AG08396 (cell line): ENCODE measurements at places on chromosomes 6 and 20.

DNA sequence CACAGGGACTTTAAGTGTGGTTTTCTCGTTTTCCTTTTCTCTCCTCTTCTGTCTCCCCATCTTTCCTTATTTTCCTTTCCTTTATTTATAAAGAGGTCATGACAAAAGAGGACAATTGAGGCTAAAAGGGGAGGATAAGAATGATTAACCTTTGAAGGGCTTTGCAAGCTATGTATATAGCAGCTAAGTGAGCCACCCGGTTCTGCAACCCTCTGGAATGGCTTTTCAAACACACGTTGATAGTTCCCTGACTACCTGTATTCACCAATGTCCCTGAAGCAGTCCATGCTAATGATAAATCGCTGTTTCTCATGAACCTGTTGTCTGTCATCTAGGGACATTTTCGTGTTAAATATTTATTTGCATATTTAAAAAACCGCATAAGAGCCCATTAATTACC lies 124.4 kb upstream of the RALGAPA2 start:
- DNase-seq, result no peak

DNA sequence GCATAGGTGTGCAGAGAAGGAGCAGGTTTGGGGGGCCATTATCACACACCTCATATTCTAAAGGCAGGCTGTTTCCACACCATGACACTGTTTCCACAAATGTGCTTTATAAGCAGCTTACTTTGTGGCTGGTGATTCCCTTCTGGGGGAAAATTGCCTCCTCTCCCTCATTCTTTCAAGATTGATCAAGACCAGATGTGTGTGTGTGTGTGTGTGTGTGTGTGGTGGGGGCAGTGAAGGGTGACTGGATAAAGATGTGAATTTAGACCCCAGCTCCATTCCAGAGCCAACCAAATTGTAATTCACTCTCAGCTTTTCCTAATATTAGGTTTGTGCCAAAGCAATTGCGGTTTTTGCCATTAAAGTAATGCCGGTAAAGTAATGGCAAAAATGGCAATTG lies 45.6 kb downstream of the EDN3 start:
- no peak for DNase-seq

DNA sequence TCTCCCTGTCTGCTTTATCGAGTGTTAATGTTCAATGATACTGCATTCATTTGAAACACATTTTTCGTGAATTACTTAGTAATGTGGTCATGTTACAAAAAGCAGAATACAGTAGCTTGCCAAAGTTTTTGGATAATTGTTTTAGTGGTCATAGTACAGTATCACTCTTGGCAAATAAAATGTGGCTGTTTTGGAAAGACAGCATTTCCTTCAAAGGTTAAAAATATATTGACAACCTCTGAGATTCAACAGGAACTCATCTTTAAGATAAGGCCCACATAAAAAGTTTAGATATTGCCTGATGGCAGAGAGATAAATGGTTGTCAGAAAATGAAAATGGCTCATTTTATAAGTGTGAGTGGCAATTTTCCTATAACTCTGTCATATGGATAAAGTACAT lies 297.7 kb upstream of the MAN1A1 start:
- DNase-seq, result no peak

DNA sequence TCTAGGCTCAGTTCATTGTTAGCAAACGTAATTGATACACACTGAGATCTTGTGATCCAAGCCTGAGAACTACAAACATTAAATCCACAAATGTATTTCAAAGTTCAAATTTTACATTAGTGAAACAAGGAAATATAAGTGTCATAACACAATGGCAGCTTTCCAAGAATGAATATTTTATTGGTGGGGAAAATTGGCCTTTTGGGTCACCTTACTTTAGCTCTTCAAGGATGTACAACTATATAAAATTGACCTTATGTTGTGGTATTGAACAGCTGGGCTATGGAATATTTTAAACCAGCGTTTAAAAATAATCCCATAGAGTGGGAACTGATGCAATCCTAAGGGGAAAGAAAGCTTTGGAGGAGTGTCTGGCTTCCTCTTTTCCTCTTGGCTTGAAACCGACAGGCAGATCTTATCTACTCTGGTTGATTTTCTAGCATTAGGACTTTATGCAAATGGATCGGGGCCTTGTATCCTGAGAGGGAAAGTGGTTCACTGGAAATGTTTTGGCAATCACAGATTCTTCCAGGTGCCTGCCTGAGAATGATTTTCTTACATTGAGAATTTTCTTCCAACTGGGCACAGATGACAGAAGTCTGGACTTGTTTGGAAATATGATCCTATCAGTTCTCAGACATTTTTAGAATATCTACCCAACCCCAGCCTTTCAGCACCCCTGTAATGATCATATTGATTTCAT lies 184.8 kb upstream of the ECI2 start:
- no peak for DNase-seq

GRCh38 chr6:56909115-56909907 lies 45.6 kb upstream of the BEND6 start:
- no peak for DNase-seq

DNA sequence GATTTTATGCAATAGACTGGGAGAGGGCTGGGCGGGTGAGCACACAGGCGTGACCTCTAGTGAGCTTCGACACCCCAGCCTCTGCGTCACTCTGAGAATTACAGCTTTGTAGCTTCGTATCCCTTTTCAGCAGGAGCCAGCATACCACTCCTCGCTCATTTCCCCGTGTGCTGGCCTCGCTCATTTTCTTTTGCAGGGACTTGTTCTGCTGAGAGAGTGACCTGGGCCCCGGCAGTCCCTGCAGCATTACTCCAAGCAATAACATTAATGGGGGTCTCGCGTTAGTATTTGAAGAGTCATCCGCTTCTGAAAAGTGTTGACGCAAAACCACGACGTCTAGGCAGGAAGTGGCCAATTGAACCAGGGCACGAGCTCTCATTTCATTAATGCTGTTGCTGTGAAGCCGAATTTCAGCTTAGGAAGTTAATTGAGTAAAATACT lies 193.7 kb downstream of the QKI start:
- DNase-seq, result no peak

- peak; percentile 12 for DNase-seq
These were observed 340.4 kb downstream of the SYNE1 start for GRCh38 chr6:152296648-152297376.

DNA sequence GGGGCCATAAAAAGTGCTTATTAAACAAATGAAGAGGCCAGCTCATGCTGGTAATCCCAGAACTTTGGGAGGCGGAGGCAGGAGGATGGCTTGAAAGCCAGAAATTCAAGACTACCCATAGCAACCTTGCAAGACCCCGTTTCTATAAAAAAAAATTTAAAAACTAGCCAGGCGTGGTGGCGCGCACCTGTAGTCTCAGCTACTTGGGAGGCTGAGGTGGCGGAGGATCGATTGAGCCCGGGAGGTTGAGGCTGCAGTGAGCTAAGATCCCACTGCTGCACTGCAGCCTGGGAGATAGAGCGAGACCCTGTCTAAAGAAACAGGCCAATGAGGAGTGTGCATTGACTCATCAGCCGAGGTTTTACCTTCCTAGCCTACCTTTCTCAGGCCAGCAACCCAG lies 15.2 kb downstream of the NPEPL1 start:
- DNase-seq, result no peak

- no peak for DNase-seq
These were observed 174.2 kb downstream of the TSHZ2 start for GRCh38 chr20:53146201-53146891.

DNA sequence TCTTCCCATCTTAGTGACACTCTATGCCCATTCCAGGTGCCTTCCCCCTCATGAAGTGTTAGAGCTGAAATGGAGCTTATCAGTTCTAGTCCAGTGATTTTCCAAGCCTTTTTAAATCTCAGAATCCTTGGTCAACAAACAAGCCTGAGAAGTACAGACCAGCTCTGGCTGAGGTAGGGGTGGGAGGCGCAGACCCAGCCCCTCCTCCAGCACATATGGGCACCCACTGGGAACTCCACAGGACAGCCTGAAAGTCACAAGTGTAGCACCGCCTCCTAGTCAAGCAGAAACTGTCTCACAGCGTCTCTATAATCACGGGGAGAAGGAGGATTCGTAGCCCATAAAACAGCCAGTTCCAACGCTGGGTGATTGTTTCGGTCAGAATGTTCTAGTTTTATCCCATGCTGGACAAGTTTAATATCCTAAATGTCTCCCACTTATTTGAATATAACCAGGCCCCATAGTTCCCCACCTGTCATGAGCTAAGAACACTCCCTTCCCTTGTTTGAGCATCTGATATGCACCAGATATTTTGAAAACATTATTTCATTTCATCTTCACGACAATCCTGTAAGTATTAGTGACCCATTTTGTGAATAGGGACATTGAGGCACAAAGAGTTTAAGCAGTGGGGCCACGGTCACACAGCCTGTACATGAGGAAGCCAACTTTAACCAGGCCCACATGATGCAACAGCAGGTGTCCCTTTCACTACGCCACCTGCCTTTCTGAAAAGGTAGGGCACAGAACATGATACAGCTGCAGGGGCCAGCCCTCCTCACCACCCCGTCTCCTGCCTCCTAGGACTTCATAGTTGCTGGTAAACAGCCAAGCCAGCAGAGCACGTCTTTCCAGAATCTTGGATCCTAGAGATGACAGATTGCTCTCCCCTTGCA lies 40.1 kb downstream of the TRAF3IP2 start:
- no peak for DNase-seq

DNA sequence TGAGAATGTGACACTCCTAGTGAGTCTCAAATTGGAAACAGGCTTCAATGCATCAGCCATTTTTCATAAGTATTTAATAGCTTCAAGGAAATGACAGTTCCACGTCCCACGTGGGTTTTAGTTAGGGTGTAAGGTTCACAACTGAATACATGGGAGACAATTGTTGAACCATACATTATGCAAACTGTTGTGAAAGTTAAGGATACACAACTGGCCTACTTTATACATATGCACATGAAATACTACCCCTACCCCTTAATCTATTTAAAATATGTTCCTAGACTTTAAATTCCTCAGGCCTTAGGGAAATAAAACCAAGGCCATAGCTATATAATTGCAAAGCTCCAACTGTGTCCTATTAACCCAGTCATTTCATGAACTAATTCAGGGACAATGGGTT lies 436.1 kb downstream of the BTBD3 start:
- no peak for DNase-seq

DNA sequence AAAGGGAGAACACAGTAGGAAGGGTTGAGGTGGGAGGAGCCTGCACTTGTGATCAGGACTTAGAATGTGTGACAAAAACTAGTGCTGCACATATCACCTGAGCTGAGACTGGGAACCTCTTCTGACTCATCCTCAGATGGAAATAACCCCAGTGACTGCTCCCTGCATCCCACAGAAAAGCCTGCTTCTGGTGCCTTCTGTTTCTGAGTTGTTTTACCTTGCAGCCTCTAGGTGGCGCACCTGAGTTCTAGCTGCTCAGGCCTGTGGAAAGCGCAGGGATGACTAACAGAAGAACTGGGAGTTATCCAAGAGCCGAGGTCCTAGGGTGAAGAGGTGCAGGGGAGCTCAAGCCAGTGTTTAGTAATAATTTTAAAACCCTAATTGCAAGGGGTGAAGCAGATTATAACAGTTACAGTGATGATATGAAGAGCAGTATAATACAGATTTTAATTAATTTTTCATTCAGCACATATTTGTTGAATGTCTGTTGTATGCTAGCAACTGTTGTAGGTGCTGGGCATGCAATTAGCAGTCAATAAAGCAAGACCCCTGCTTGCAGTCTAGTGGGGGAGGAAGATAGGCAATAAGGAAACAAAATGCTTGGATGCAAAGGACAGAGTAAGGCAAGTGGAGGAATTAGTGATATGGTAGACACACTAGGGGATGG lies 302.5 kb downstream of the DHX35 start:
- peak; percentile 79 for DNase-seq

DNA sequence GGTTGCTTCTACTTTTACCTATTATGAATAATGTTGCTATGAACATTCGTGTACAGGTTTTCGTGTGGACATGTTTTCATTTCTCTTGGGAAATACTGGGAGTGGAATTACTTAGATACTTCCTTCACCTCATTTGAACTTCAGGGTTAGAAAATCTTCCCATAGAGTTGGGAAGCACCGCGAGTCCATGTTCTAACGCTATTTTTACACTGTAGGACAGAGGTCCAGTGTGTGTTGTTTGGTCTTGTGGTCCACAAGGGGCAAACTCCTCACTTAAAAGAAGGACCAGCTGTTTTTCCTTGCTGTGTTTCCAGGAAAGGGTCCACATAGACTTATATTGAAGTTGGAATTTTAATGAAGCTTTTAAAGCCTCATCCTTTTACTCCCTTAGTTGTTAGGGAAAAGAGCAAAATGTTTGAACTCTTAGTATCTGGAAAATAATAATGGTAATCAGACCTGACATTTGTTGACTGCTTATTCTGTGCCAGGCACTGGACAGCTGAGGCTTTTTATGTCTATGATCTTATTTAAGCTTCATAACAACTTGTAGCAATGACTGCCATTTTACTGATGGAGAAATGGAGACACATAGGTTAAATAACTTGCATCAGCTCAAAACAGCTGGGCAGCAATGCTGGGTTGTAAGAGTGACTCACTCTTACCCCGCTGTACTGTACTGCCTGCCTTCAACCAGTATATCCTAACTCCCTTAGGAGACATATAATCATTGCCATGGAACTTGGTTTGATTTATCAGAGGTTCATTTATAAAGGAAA lies 52.0 kb downstream of the CDC5L start:
- no peak for DNase-seq

DNA sequence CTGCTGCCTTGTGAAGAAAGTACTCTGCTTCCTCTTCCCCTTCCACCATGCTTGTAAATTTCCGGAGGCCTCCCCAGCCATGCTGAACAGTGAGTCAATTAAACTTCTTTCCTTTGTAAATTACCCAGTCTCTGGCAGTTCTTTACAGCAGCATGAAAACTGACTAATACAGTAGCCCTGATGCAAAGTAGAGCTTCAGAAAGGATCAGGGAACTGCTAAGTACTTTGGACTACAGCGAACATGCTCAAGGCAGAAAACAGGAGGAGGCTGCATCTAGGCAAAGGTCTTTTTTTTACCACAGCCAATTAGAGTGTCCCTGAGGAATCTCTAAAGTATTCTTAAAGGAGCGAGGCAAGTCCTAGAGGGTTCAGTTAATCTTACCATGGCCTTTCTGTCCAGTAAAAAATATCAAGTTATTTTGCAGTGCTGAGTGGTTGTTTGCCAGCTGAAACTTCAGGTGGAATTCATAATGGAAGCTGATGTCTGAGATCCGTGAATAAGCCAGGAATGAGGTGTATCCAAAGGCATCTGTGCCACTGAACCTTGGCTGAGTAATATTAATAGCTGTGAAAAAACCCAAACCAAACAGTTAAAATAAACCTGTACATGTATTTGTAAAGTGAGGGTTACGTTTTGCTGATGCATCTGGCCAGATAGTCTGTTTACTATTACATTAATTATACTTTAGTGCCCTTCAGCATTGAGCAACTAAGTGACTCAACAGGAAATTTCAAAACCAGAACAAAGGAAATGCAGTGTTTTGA lies 170.4 kb downstream of the PHF3 start:
- DNase-seq, result peak; percentile 37

GRCh38 chr20:41654884-41655283 lies 36.7 kb upstream of the CHD6 start:
- peak; percentile 50 for DNase-seq

- DNase-seq, result no peak
These were observed 23.7 kb upstream of the RBPJL start for GRCh38 chr20:45282700-45283550.

- no peak for DNase-seq
These were observed 622.5 kb downstream of the PKHD1 start for GRCh38 chr6:51464956-51465355.
